ENCODE measurements at places on chromosomes 11 and 22.

GRCh38 chr11:19079643-19080440, 19.3 kb upstream of the MRGPRX2 start:
- DNase-seq = no peak

DNA sequence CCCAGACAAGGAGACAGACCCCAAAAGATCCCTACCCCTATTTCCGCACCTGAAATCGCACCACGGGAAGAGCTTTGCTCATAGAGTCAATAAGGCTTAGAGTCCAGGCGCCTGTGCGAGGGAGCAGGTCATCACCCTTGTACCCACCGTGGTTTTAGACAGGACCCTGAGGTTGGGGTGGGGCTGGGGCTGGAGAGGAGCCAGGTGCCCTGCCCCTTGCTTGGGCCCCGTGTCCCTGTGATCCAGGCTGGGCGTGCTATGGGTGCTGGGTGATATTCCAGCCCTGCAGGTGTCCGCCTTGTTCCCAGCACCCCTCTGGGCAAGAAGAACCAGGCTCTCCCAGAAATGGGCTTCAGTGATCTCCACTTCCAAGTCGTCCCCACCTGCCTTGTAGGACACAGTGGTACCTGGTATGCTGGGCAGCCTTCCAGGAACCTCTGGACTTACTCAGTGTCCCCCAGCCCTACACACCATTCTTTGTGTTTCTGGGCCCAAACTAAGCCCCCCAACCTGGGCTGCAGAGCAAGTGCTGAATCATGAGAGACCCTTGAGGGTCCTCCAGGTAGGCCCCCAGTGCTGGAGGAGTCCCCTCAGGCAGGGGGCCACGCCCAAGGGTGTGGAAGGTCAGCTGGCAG, 4.5 kb downstream of the CD81 start:
- DNase-seq = no peak

GRCh38 chr11:12678092-12678491, 3.9 kb downstream of the TEAD1 start:
- DNase-seq = no peak

DNA sequence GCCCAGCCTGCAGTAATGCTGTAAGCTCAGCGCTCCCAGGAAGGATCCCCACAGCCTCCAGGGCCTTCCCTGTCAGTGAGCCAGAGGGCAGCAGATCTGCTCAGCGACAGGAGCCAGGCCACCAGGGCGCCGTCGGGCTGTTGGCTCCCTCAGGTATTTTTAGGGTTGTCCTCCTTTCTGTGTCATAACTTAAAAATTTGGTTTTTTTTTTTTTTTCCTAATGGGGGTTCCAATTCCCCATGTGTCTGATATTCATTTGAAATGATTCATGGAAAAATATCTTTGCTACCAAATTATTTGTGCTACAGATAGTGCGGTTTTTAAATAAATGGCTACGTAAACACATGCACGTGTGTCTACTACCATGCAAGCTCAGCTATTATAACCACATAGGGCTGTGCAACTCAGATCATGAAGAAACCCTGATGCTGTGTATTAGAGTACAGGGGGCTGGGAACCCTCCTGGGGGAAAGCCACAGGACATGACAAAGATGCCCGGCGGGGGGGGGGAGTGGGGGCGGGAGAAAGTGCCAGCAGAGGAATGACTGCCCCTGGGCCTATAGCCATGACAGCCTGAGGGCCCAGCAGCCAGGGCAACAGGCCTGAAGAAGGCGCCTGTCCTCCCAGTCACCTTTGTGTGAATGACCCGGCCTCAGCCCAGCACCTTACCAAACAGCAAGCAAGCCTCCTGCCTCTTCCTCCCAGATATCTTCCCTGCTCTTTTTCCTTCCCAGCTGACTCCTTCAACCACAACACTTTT, 89.3 kb downstream of the NAT10 start:
- no peak for DNase-seq

- DNase-seq = no peak
These were observed 2.3 kb upstream of the CCDC88B start for GRCh38 chr11:64337538-64338249.

DNA sequence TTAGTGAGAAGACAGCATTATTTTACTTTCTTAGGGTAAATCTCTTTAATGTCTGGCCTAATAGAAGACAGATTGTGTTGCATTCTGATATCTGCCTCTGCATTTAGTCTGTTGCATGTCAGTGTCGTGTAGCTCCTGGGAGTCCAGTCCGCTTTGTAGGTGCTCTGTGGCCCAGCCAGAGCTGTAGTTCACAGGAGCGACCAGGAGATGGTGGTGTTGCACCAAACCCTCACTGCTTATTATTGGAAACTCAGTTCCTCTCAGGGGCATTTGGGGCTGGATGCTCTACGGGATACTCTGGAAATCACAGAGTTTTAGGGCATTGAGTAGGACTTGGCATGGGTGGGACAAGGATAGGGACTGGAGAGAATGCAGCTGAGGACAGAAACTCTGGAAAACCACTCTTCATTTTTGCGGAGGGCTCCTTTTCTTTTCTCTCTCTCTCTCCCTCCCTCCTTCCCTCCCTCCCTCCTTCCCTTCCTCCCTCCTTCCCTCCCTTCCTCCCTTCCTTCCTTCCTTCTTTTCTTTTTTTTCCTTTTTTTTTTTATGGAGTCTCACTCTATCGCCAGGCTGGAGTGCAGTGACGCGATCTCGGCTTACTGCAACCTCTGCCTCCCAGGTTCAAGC, 21.7 kb downstream of the MIAT start:
- peak; percentile 68 for DNase-seq

DNA sequence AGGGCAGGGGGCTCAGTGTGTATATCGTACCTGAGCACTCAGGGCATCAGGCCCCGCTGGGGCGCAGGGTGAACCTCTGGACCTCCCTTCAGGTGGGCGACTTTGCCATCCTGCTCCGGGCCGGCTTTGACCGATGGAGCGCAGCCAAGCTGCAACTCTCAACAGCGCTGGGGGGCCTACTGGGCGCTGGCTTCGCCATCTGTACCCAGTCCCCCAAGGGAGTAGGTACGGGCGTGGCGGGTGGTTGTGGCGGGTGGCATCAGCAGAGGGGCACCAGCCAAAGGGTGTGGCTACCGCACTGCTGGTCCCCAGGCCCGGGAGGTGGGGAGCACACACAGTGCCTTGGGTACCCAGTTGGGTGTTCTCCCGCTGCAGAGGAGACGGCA, 6.3 kb downstream of the SLC39A13 start:
- no peak for DNase-seq

GRCh38 chr11:78828676-78829075, 254.0 kb upstream of the NARS2 start:
- no peak for DNase-seq

DNA sequence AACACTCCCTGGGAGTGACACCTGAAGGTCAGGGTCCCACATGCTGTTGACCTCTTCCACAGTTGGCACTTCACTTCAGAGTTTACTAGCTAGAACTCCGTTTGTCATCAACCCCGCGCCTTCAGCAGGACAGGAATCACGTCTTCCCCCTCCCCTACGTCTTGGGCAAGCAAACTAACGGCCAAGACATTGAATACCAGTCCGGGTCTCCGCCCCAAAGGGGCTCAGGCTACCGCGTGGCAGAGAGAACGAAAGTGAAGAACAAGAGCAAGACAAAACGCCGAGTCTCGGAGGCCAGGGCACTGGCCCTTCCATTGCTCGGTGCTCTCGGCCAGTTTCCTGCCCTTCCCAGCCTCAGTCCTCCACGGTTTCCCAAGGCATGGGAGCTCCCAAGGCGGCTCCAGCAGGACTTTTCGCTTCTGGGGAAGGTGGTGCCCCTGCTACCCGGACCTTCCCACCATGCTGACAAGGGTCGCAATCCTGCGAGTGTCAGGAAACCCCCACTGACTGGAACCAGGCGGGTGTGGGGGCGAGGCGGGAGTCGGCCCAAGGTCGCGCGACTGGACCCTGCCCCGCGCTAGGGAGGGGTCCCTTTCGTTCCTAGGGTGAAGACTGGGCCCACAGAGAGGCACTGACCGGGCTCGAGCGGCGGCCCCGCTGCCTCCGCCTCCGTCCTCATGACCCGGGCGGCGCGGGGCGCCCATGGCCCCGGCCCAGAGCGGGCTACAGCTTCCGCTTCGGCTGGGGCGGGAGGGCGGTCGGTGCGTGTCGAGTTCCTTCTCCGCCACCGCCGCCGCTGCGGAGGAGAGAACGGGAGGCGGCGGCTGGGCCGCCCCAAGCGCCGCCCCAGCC, at the start of gene GUCD1:
TSS of gene GUCD1 (minus strand) at position 826 of the 852 bp plus-strand sequence. CDS start at position 679, 147 bp downstream.
- peak; percentile 24 for DNase-seq

GRCh38 chr22:43197271-43197941, 10.5 kb upstream of the TTLL12 start:
- DNase-seq = no peak

- no peak for DNase-seq
These were observed 22.8 kb downstream of the CREB3L1 start for GRCh38 chr11:46300270-46300669.

DNA sequence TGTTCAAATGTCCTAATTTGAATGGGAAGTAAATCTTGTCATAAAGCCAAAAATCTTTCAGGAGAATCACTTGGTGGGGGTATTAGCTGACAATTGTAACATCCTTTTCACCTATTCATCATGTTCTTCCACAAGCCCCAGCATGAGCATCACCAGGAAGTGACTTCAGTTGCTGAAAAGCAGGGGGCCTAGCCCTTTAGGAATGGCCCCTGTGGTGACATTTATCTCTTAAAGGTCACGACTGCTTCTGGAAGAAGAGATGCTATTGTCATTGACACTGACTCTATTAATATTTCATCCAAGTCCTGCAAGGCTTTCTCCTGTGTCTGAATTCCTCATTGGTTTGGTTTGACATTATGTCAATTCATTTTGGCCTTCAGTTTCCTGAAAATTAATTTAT, 92.6 kb downstream of the OR5AK2 start:
- DNase-seq = no peak

- no peak for DNase-seq
These were observed 22.5 kb downstream of the CTSC start for GRCh38 chr11:88315015-88315414.

GRCh38 chr11:92198268-92198667, 26.4 kb upstream of the FAT3 start:
- DNase-seq = no peak

DNA sequence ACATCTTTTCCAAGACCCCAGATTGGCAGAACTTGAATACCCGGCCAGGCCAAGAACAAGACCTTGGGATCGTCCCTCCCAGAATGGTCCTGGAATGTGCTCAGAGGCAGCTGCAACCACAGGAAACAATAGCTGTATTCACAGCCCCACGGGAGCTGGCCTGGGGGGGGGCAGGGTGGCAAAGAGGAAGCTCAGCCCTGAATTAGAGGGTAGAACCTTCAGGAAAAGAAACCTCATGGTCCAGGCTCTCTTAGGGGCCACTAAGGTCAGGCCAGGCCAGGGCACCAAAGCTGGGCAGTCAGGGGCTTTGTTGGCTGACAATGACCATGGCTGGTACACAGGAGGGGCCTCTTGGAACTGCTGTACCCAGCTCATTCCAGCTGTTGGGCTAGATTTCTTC, 17.3 kb downstream of the RPL27A start:
- no peak for DNase-seq

DNA sequence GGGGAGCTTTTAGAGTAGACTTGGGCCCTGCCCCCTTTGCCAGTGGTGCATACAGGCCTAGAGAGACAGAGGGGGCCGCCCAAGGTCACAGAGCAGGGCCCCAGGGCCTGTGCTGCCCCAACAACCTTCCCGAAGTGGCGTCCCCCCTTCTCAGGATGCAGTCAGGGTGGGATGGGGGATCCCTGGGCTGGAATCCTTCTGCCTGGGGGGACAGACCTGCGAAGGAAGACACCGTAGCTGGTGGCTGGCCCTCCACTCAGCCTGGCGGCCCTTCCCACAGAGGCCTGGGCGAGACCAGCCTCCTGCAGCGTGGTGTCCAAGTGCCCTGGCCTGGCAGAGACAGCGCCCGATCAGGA, 14.4 kb upstream of the EHD1 start:
- DNase-seq = no peak

DNA sequence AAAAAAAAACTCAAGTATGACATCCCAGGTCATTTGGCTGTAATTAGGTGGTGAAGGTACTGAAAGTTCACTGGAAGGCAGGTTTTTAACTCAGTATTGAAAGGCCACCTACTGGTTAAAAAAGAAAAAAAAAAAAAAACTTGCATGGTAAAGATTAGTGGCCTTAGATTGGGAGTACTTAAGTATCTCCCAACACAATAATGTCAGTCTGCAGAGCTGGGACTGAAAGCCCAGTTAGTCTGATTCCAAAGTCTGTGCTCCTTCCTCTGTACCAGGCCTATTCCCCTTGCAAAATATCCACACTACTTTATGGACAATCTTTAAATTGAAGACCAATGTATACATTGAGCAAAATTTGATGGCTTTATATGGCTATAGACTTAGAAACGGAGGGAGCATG, 85.5 kb downstream of the NOX4 start:
- no peak for DNase-seq

DNA sequence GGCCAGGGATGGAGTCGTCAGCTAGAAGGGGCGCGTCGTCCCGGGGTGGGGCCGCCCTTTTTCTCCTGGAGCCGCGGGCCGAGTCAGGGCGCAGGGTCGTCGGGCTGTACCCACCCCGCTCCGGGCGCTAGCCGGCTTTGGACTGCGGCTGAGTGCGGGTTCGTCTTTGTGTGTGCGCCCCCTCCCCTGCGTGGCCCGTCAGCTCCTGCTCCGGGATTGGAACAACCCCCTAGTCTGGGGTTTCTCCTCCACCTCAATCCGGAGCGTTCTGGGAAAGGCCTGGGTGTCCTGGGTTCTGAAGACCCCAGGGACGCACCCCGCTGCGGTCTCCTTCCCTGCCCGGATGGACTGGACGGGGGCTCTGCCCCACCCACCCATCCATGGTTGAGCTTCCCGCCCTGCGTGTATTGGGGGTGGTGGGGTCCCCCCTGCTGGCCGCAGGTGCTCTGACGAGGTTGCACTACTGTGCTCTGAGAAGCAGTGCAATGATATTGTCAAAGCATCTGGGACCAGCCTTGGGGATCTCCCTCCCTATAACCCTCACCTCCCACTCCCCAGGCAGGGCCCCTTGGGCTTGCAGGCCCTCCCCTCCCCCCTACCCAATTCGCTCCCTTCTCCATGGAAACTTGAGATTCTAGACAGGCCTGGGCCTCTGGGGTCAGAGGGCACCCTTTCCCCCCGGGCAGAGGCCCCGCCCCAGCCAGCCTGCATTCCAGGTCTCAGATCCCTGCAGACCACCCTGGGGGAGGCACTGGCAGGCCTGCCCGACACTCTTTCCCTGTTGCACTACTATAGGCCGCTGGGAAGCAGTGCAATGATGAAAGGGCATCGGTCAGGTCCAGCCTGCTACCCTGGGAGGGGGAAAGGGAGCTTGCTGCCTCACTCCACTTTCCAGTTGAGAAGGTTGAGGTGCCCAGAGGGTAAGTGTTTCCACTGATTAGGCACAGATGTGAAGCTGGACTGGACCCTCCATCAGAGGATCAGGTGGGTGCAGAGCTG, 10.7 kb downstream of the SDF2L1 start:
- DNase-seq = no peak
